ENCODE measurements at places on chromosomes 3 and 15.

GRCh38 chr3:45078910-45079522, 52.9 kb downstream of the CLEC3B start:
- DNase-seq: no peak

DNA sequence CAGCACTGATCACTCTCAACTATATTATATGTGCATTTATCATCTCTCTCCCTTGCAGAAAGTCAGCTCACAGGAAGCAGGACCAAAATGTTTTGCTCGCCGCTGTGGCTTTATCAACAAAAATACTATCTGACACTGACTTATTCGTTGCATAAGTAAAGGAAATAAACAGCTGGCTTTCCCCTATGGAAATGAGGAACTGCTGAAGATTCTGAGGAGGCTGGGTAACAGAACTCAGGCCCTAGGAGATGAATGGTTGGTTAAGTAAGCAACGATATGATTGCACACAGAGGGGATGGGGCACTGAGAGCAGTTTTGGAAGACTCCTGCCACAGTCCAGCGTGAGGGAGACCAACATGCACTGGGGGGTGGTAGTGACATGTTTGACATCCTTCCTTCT, 181.1 kb downstream of the STT3B start:
- no peak for DNase-seq

- no peak for DNase-seq
Observed at GRCh38 chr3:139518306-139518705, 21.2 kb downstream of the RBP1 start.

GRCh38 chr3:31661993-31662670, 129.4 kb downstream of the STT3B start:
- DNase-seq: no peak

DNA sequence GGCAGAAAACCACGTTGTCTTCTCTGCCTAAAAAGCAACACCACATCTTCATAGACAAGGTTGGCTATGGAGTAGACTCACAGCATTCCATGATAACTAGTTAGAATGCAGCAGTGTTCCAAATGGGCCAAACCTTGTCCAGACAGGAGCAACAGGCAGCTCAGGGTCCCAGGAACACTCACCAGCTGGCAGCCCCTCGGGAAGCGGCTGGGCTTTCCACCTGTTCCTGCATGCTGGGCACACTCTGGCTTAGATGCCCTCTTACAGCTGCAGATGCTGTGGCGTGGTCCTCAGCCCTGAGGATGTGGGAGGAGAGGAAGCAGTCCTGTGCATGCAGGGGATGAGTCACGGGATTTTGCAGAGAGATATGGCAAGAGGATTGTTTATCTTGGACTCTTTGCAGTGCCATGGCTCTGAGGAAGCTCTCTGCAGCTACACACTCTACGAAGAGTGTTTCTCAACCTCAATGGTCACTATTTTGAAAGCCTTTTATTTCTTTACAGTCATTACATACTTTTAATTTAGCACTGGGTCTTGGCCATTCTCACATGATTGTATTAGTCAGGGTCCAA, 11.3 kb downstream of the NRROS start:
- no peak for DNase-seq

- no peak for DNase-seq
Observed at GRCh38 chr3:47746264-47746663, 35.4 kb downstream of the SMARCC1 start.
